ENCODE measurements at places on chromosomes 7 and 10. TPM values are rescaled to one million over a fixed set of nuclear protein-coding genes. Genes with fewer than 3 reads are reported as not detected.

The LAMB1 gene
- total RNA-seq: 132 TPM

The ADRA2A gene
- total RNA-seq: 0.06 TPM

The VWA2 gene
- not detected for total RNA-seq

The FAM25A gene
- not detected for total RNA-seq

The ANKRD30A gene
- 0.88 TPM for total RNA-seq

The STAG3 gene
- 0.14 TPM for total RNA-seq

The ELN gene
- total RNA-seq: not detected

The HECW1 gene
- 10.9 TPM for total RNA-seq

Measured in A549 treated with RU486 at 1 μM for 4 hours (cell line).